ENCODE measurements at places on chromosomes 7 and 10.

DNA sequence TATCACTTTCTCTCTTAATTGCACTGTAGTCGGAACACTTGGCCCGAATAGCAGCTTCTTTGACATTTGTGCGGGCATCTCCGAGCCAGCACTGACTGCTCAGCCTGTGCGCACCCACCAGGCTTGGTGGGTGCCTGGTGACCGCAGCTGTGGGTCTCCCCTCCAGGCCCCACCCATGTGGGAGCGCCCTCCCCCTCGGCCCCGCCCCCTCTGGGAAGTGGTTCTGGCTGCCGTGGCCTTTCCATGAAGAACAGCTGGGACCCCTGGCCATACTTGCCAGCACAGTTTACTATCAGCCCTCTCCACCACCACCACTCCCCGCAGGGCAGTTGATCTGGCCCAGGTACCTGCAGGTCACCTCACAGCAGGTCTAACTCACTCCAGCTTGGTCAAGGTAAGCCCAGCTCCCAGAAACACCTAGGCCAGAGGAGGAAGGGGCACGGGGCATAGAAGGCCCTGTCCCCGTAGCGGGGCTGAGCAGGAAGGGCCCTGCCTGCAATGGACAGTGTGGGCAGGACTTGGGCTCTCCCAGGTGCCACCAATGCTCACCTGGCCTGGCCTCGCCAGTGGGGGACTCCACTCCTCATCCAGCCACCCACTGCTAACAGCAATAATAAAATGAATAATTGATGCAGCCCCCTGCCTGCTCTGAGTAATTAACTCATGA is 5.8 kb downstream of the RASGEF1A start:
- DNase-seq = no peak

GRCh38 chr7:26658389-26659084 is 205.9 kb downstream of the SKAP2 start:
- DNase-seq = no peak

GRCh38 chr7:128056901-128057300 is 25.7 kb upstream of the LRRC4 start:
- DNase-seq = no peak

- DNase-seq = no peak
Measured at GRCh38 chr10:35578618-35578956, 26.6 kb upstream of the GJD4 start.

GRCh38 chr7:45162311-45162845 is 4.8 kb downstream of the RAMP3 start:
- no peak for DNase-seq

GRCh38 chr10:70118196-70118595 is 14.4 kb downstream of the AIFM2 start:
- DNase-seq = no peak

- DNase-seq = no peak
Measured at GRCh38 chr10:75475460-75476182, 44.2 kb downstream of the LRMDA start.

DNA sequence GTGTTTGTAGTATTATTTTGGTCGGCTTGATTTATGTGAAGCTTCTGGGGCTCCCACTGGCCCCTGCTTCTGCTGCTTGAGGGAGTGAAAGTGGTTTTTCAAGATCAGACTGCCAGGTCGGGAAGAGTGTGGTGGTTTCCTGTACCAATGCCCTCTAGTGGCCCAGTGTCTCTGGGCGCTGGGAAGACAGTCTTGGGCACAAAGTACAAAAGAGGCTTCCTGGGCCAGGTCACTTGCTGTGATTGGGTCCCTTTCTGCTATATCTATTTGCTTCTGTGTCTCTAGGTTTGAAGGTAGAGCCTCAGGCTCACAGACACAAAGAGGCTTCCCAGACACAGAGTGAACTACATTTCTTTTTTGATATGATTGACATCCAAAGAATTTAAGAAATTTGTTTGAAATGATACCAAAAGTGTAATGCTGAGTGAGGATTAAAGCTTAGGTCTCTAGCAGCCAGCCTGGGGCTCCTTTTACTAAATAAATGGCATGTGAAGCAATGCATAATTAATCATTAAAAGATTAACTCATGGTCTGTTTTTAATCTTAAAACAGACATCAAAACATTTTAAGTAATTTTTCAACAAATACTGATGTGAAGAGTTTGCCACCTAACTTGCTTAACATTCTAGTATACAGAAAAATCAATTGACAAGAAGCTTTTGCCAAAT is 36.3 kb downstream of the ABCB1 start:
- DNase-seq = peak; percentile 59

Measured in RKO (cell line).